ENCODE measurements at places on chromosomes 3 and 15.

GRCh38 chr3:108780235-108780634, 23.0 kb upstream of the RETNLB start:
- DNase-seq, result no peak

DNA sequence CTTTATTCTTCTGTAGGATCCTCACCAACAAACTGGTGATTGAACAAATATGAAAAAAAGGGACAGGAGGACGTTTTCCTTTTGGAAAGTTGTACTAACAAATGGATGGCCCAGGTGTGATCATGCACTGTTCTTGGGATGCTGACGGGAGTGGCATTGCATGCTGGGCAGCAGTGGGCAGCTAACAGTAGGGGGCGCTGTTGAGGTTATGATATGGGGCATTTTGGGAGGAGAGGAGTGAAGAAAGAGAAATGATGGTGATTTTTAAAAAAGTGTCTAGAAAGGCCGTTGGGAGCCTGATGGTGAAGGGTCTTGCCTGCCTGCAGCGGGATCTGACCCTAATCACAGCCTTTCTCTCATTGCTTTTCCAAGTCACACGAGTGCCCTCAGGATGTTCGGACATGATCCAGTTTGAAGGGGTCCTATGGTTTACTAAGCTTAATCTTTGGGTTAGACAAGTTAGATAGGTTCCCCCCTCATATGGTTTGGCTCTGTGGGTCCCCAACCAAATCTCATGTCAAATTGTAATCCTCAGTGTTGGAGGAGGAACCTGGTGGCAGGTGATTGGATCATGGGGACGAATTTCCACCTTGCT, 46.2 kb upstream of the PRTG start:
- no peak for DNase-seq

- DNase-seq, result no peak
Observed at GRCh38 chr15:62653122-62653521, 389.4 kb upstream of the TPM1 start.

DNA sequence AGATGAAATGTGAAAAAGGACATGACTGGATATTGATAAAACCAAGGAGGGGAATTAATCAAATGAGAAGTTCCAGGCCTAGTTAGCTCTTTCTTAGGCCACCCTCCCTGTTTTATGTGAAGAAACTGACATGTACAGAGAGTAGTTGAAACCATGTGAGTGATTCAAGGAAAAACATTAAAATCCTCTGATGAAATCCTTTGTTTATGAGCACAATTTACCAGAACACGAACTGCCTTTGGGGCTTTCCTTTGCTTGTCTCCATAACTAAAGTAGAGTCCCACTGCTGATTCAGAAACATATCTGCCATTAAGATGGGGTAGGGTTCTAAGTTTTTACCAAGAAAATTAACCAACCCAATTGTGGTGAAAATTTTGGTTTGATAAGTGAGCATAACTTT, 558.3 kb downstream of the NR2F2 start:
- DNase-seq, result no peak

DNA sequence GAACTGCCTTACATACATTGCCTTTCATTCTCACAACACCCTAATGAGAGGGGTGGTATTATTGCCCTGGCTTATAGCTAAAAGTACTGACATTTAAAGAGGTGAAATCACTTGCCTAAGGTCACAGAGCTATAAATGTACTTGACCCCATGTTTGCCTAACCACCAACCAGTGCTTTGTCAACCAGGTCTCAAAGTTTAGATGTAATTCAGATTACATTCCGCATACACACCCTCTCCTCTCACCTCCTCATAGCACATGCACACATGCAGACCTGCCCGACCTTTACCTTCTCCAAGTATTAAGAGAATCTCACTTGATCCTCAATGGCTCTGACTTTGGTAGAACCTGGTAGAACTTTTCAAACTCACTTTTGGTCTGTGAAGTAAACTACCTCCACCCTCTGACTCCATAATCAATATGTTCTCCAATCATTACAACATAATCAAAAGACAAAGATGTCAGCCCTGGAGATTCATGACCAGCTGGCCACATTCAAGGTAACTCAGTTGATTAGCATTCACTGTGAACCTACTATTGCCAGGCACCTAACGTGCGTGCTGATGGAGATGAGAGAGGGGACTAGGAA, 63.2 kb upstream of the HES1 start:
- no peak for DNase-seq

Data from fibroblast of skin of back (primary cell).